Pancreas (tissue), 10 donors: ENCODE measurements at places on chromosomes 5 and 9. TPM values are rescaled to one million over a fixed set of nuclear protein-coding genes. Genes with fewer than 3 reads are reported as not detected.

DNA sequence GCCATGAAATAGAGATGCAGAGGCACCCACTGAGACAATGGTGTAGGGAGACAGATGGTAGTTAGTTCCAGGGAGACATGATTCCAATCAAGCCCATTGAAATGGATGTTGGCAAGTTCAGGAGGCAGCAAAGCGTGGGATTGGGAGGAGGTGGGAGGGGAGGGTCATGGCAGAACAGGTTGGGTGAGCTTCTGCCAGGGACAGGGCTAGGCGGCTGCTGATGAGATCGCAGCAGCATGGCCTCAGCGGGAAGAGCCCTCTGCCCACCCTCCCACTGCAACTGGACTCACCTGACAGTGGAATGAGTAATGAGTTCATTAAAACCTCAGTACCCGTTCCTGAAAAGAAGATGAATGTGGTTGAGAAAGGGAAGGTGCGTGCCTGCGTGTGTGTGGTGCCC is 418.2 kb downstream of the CDK5RAP2 start:
- DNase-seq, result no peak

CDKN2A gene
- total RNA-seq, result 2.7 TPM

DNA sequence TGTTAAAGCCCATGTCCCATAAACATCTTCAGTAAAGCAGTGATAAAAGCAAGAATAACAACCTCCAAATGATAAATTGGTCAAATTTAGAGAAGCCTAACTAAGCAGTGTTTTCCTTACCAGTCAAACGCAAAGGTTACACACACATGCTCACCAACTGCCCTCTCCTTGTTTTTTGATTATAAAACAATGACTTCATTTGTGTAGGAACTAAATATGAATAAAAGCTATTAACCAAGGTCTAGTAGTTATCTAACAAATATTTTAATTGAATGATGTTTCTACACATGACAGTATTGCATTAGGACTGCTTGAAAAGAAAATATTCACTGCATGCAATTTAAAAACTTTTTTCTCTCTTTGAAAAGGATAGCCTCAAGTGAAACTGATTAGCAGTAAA is 36.7 kb downstream of the PCA3 start:
- no peak for DNase-seq

- DNase-seq, result no peak
Observed at GRCh38 chr5:86118542-86118941, 499.2 kb upstream of the COX7C start.

DNA sequence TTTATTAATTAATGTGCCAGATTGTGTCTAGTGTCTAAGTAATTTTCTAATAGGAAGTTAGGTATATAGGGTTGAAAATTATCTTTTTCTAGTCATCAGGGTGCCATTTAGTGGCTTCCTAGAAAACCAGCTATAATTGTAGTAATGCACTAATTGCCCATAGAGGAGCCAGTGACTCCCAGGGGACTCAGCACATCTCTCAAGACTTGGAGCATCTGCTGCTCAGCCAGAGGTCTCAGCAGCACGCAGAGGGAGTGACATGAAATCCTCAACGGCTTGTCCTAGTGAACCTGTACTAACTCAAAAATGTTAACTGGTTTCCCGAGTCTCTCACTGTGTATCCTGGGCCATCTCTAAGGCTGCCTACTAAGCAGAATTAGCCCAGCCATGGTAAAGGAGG is 78.2 kb upstream of the MAN2A1 start:
- no peak for DNase-seq

JAKMIP2 gene
- total RNA-seq, result 1.3 TPM

GRCh38 chr9:686321-686813 is 155.1 kb upstream of the DMRT1 start:
- no peak for DNase-seq

KLF4 gene
- total RNA-seq, result 3.2 TPM

GRCh38 chr5:86885489-86886230 is 267.9 kb downstream of the COX7C start:
- no peak for DNase-seq

- no peak for DNase-seq
Observed at GRCh38 chr5:60763061-60763460, 63.1 kb upstream of the DEPDC1B start.

- no peak for DNase-seq
Observed at GRCh38 chr5:74372502-74373064, 267.9 kb downstream of the ENC1 start.

PCDHGB5 gene
- 4.7 TPM for total RNA-seq

ACTBL2 gene
- 0.12 TPM for total RNA-seq

DNA sequence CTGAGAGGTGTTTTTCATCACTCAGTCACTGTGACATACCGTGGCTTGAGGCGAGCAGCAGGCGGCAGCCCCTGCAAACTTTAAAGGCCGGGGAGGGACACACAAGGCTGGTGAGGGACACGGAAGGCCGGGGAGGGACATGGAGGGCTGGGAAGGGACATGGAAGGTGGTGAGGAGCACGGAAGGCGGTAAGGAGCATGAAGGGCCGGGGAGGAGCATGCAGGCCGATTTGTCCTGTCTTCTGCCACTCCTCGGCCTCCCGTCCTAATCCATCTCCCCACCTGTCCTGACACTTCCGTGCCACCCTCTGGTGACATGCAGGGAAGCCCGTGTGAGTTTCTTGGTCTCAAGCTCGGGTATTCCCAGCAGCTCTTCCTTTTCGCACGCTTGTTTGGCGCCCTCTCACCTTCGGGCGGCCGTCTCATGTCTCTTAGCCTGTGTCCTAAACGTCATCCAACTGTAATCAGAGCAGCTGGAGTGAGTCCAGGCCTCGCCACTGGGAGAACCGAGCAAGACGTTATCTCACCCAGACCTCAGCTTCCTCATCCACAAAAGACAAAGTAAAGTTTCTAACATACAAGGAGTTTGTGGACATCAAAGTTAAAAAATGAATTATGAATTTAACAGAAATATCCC is 126.5 kb downstream of the MRPL36 start:
- DNase-seq, result no peak

DNA sequence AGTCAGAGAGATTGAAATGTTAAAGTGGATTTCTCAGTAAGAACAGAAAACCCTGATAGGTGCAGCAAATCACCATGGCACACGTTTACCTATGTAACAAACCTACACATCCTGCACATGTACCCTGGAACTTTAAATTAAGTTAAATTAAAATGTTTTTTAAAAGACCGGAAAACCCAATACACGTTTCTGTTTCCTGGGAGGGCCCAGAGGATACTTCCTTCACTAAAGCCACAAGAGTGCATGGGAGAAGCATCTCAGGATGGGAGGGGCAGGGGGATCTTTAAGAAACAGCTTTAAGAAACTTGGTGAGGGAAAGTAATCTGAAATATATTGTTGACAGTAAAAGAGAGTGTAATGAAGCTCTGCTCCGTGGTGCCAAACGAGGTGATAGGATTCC is 164.7 kb upstream of the PTGER4 start:
- DNase-seq, result no peak

DNA sequence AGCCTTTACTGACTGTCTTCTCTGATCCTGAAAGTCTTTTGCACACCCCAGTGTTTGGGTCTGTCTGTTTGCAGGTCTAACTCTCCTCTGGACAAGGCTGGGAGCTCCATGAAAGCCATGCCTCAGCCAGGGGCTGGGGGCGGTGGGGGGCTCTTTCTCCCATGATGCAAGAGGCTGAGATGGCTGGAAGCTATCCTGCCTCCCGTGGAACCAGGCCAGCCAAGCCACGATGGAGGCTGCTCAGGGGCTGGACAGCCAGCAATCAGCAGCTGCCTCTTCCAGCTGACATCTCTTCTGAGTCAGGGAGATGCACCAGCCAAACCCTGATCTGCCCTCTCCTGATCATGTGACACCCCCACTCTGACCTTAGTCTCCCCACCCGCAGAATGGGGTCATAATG is 154.0 kb downstream of the BARX1 start:
- no peak for DNase-seq

- DNase-seq, result no peak
Observed at GRCh38 chr9:25260046-25260445, 418.2 kb downstream of the TUSC1 start.

OR1J2 gene
- not detected for total RNA-seq

- no peak for DNase-seq
Observed at GRCh38 chr5:79872291-79872690, 118.8 kb downstream of the MTX3 start.

PCDHB3 gene
- total RNA-seq, result 0.41 TPM

- no peak for DNase-seq
Observed at GRCh38 chr5:127892467-127893207, 189.4 kb downstream of the CCDC192 start.

DNA sequence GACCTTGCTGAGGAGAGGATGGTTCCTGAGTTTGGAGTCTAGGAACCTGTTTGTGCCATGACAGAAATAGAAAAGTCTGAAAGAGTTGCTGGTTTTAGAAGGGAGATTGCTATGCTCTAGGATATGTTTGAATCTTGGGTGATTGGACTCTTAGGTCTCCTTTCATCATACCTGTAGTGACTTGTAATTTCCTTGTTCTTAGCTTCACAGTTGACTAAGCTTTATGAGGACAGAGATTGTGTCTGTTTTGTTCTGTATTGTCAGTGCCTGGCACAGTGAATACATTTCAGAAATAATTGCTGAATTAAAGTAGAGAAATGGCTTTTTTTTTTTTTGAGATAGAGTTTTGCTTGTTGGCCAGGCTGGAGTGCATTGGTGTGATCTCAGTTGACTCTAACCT is 31.5 kb downstream of the GAPVD1 start:
- DNase-seq, result no peak

GRCh38 chr5:116703941-116704340 is 129.3 kb upstream of the SEMA6A start:
- DNase-seq, result no peak

DNA sequence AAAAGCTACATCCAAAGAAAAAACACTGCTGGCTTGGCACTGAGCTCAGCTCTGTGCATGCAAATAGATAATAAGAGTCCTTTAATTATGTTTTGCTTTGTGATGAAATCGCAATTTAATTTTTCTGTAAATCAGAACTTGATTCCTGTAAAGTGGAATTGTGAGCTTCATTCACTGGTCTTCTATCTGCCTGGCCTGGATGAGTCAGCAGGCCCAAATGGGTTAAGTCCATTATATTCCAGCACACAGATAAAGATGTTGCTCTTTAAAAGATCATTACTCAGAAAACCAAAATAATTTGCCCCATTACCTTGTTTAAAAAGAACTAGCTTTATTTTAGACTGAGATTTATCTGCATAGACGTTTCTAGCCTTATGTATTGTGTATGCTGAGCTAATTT is 90.4 kb downstream of the CARTPT start:
- no peak for DNase-seq

KIF2A gene
- 14.8 TPM for total RNA-seq

GRCh38 chr9:108759399-108759798 is 96.4 kb downstream of the ACTL7B start:
- DNase-seq, result peak; percentile 22

DMRT3 gene
- not detected for total RNA-seq

NR4A3 gene
- 1.0 TPM for total RNA-seq

DNA sequence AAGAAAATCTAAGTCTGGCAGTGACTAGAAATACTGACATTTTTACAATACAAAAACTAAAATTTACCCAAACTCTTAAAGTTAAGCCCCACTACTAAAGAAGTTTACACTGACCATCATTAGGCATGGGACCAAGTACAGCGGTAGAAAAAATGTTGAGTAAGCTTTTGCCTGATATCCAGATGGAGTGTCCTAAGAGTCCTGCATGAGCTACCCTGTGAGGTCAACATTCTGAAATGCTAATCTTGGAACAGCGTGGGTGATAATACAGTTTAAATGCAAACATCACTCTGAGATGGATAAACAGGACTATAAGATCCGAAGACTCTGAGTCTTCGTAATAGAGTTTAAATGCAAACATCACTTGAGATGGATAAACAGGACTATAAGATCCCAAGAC is 189.7 kb downstream of the DCP2 start:
- no peak for DNase-seq

PRR16 gene
- total RNA-seq, result 0.58 TPM

DNA sequence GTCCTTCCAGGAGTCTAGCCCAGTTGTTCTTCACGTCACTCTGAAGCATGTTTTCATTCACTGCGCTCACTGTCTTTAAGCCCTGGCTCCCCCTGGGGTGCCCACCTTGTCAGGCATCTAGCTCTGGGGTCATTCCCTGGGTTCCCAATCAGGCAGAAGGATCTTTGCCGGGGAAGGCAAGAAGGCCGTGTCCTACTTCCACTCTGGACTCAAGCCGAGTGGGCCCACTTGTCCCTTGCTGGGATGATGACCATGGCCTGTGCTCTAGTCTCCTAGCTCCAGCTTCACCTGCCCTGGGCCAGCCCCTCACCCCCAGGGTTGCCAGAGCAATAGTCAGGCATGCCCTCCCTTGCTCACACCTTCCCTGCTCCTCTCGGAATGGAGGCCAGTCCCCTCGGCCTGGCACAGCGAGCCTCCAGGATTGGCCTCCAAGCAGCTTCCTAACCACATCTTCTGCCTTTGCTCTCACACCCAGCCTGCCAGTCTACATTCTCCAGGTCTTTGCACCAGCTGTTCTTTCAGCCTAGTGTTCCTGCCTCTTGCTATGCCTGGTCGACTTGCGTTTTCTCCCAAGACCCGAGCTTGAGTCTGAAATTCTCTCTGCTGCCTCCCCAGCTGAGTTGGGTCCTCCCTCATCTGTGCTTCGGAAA is 32.2 kb upstream of the PSD2 start:
- DNase-seq, result peak; percentile 41

PLAC8L1 gene
- 0.49 TPM for total RNA-seq

- no peak for DNase-seq
Observed at GRCh38 chr9:36543916-36544315, 28.8 kb upstream of the MELK start.

DNA sequence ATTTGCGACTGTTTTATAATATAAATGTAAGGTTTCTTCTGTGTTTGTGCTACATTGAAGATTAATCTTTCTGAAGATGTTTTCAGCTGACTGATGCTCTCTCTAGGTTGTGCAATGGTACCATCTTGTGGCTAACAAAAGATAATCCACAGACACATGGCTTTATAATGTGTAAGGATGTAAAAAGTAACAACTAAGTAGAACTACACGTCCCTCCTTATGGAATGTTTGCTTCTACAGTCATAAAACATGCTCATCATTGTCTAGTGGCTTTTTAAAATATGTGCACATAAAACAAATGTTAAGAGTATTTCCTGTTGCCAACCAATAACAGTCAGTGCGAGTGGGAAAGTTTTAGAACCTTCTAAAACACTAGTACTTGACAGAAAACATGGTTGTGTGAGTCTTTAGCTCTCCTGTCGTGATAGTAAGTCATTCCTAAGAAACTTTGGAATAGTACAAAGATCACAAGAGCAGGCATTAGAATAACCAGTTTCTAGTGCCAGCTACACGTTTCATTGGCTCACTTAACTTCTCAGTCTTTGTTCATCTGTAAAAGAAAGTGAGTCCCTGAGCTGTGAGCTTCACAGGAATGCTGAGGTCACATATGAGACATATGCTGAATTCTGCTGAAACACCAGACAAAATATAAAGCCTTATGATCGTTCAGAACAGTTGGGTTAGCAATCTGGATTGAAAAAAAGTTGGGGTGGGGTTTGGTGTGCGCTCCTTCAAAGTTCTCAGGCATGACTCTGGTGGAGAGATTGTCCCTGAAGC is 75.7 kb upstream of the GLIS3 start:
- no peak for DNase-seq

- no peak for DNase-seq
Observed at GRCh38 chr9:92278110-92278509, 15.4 kb downstream of the IARS1 start.

TPM2 gene
- total RNA-seq, result 11.3 TPM
